Stimulated activated CD4-positive, alpha-beta T cell treated with anti-CD3 and anti-CD28 coated beads, Interleukin-12 subunit alpha, Interleukin-12 subunit beta, amount 100 ng/mL, for 24 hours (primary cell): ENCODE measurements at places on chromosomes 12 and 14.

DNA sequence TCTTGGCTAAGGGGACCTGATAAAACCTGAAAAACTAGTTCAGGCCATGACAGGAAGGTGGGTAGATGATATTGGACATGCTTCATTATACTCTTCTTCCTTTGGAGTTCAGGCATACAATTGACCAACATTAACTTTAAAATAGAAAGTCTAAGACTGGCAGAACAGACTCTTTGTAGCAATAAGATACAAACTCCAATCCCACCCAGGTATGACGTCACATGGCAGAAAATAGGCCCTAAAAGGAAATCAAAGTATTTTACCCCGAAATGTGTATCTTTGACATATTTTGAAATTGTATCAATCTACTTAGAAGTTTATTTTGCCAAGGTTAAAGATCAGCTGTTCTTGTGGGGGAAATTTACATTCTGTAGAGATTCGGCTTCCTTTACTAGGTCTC, 198.1 kb upstream of the LRIG3 start:
- no peak for DNase-seq

DNA sequence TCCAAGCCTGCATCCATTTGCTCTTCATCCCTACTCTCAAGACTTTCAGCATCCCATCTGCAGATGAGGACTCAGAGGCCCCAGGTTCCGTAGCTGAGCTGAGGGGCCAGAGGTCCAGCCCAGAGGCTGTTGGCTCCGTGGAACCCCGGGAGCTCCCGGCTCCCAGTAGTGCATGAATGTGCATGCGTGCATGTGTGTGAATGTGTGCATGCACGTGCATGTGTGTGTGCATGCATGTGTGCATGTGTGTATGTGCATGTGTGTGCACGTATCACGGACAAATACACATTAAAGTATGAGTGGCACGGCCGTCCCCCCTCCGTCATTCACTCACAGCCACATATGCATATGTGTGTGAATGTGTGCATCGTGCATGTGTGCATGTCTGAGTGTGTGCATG, 149.9 kb downstream of the KIF26A start:
- no peak for DNase-seq

DNA sequence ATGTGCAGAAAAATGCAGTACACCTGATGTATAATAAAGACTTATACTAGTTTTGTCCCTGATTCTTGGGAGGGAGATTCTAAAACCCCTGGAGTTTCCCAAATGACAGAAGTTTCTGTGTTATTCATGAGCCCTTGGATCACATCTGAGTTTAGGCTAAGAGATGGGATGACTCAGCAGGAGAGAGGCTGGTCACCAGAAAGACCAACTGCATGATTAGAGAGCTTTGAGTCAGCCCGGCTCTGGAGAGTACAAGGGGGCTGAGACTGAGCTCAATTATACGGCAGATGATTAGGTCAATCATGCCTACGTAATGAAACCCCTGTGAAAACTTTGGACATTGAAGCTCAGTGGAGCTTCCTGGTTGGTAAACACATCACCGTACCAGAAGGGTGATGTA, 174.2 kb downstream of the SSPN start:
- no peak for DNase-seq

DNA sequence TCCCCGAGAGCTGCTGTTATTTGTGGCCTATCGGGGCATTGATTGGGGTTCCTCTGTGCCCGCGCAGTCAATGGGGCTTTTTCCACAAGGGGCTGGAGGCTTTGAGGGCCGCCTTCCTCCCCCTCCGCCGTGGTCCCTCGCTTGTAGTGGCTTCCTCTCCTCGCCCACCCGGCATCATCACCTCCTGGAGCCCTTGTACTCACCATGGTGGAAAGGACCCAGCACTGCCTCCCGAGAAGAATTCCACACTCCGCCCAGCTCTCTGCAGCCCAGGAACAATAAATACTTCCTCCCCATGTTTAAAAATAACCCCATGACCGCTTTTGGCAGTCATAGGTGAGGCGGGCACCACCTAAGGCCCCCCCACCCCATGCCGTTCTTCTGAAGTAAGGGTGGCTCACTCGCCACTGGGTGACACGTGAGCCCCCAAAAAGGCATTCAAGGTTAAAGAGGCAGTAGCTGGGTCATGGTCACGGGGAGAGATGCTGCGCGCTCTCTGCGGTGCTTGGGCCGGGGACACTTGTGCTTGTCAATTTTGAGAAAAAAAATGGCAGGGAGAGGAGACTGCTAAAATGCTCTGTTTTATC, at the start of gene MYL2:
TSS of gene MYL2 (minus strand) at position 256 of the 587 bp plus-strand sequence. CDS start at position 206, 50 bp downstream.
- no peak for DNase-seq

DNA sequence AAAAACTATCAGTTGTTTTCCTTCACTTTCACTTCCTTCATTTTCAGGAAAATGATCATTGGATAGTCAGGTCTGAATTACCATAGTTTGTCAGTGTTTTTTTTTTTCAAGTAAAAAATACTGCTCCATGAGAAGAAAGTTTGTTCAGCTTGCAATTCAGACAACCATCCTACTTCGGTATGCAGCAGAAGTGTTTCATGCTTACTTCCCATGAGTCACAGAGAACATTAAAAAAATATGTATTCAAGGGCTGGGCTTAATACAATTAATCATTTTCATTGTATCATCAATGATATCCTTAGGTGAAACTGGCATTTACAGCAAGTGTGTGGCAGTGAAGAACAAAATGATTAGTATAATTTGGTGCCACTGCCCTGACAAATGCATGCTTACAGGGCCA, 21.6 kb downstream of the PYM1 start:
- no peak for DNase-seq

DNA sequence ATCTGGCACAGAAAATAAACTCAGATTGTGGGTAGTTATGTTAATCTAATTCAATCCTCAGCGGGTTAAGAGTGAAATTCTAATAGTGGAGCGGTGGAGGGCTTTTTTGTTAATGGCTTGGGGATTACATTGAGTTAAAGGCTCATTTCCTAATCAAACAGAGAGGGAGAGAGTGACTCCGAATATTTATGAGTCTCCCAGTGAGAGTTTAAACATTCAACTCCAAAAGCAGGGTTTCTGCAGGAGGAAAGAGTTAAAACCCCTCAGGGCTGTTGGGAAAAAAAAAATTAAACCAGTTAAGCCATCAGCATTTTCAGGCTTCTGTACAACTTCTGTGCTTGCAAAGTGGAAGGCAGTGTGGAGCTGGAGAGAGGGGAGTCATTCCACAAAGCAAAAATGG, 62.1 kb upstream of the ESRRB start:
- DNase-seq = no peak

GRCh38 chr14:52399104-52399503, 85.0 kb downstream of the PTGER2 start:
- DNase-seq = no peak

GRCh38 chr12:49366096-49366651, 1.1 kb upstream of the SPATS2 start:
- no peak for DNase-seq

- DNase-seq = no peak
These were observed at the start of gene DYRK4 for GRCh38 chr12:4562034-4562657. DYRK4 (plus strand) TSS chr12:4562208; CDS start chr12:4562246, 38 bp downstream.

DNA sequence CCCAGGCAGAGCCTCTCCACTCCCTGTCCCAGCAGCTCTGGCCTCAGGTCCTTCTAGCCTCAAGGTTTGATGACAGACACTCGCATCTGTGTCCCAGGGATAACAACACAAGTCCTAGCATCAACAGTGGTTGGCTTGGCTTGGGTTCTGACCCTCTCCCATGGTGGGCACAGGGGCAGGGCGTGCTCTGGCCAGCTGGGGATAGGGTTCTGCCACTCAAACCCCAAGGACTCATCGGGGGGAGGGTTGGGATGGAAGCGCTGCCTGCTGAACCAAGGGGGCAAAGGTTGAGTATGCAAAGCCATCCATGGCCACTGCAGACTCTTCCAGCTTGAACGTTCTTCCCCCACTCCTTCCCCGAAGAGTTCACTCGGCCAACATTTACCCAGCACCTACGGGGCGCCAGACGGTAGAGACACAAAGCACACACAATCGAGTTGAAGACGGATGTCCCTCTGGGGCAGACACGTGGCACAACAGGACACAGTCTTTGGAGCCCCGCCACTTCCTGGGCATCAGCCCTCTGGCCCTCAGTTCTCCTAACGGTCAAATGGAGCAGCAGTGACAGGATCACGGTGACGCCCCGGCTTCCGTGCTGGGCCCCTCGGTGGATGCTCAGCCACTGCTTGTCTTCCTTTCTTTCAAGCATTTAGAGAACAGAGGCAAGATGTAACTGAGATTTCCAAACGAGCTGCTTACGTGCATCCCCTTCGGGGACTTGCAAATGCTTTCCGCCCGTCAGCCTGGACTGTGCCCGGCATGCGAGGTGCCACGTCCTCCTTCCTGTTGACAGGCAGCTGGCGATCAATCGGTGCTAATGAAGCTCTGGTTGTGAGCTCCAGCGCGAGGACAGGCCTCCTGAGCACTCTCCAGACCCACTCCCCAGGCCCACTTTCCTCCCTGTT, 42.6 kb downstream of the DLK1 start:
- no peak for DNase-seq

DNA sequence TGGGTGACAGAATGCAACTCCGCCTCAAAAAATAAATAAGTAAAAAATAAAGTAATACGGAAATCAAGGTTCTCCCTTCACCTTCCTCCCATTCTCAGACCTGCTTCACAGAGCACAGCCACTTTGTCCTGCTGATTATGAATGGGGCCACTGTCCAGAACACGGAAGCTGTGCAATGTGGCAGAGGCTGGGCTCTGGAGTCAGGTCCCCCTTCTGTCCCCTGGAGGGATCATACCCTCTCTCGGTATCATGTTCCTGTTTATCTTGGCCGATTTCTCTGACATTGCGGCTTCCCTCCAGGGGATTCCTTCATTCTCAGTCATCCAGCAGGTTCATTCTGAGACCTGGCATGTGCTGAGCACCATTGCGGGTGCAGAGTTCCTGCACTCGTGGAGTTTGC, 11.3 kb downstream of the PPP2R5C start:
- DNase-seq = no peak

GRCh38 chr12:25904442-25904841, 54.0 kb upstream of the RASSF8 start:
- no peak for DNase-seq

DNA sequence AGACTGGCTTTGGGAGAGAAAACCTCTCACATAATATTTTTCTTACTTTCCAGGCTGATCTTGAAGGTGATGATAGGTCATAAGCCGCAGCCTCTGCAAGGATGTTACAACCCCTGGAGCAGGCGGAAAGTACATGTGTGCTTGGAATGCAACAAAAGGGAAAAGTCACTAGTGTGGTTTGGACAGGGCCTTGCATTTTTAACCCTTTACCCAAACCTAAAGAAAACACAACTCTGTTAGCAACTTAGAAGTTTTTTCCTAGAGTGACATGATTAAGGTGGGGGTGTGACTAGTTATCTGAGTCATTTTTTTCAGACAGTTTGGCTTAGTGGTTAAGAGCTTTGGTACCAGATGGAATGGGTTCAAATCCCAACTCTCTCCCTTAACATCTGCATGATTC, 97.0 kb downstream of the TMEM30B start:
- DNase-seq = no peak

- no peak for DNase-seq
These were observed 307.4 kb downstream of the NUAK1 start for GRCh38 chr12:105831372-105831771.

DNA sequence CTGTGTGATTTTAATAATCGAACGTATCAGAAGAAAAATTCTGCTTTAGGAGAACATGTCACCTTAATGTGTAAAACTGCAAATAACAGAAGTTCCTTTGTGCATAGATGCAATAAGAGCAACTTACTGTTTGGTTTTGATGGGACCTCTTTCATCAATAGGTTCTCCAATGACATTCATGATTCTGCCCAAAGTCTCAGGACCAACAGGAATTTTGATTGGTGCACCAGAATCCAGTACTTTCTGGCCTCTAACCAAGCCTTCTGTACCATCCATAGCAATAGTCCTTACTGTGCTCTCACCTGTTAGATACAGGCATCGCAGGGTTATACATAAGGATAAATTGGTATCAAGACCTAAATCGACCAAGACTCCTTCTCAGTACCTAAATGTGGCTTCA, 1.1 kb downstream of the ATP5F1B start:
- DNase-seq = no peak

DNA sequence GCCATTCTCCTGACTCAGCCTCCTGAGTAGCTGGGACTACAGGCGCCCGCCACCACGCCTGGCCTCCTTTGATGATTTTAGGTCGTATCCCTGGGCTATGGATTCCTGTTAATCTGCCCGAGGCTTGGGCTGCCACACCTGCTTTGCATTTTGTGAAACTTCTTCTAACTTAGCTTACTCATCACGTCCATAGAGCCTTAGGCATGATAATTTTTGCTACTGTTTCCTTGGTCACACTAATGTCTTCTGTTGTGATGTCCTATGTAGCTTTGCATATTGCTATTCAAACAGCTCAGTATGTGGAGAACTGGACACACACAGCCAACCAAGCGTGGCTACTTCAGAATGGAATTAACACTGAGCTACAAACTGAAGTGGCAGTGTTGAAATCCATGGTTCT, 47.5 kb upstream of the DDX11 start:
- DNase-seq = no peak

- peak; percentile 32 for DNase-seq
These were observed 110.0 kb downstream of the CCDC60 start for GRCh38 chr12:119444462-119445044.

- DNase-seq = no peak
These were observed 216.3 kb downstream of the C12orf42 start for GRCh38 chr12:103279444-103279843.

GRCh38 chr12:124761056-124761455, 102.6 kb downstream of the SCARB1 start:
- no peak for DNase-seq

- no peak for DNase-seq
These were observed 89.7 kb downstream of the PIWIL1 start for GRCh38 chr12:130427381-130427887.

GRCh38 chr12:52367876-52368275, 595 bp upstream of the KRT85 start:
- no peak for DNase-seq

- no peak for DNase-seq
These were observed 179.2 kb downstream of the EMP1 start for GRCh38 chr12:13375583-13376345.

DNA sequence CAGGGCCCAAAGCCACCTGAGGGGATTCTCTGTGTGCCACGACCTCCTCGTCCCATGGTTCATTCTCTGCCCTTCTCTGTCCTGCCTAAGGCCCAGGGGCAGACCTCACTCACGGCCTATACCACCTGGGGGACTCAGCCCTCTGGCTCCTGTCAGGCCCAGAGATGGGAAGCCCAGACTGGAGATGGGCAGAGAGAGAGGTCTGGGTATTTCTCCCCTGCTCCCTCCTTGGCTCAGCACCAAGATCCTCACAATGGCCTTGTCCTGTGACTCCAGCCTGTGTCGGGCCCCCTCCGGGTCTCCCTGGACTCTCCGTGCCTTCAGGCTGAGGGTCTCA, 46.9 kb upstream of the BCL11B start:
- DNase-seq = no peak

GRCh38 chr14:78725086-78725485, 554.9 kb downstream of the NRXN3 start:
- no peak for DNase-seq

- no peak for DNase-seq
These were observed 6.7 kb downstream of the WDR20 start for GRCh38 chr14:102146423-102146822.

- no peak for DNase-seq
These were observed 24.9 kb downstream of the FOXN3 start for GRCh38 chr14:89392181-89392580.
